ENCODE measurements at places on chromosomes 2 and 18.
A peak's percentile ranks its signal among the peaks of the same experiment; 100 is the strongest.

- DNase-seq, result no peak
Observed at GRCh38 chr2:12017499-12018157, 271.2 kb downstream of the LPIN1 start.

DNA sequence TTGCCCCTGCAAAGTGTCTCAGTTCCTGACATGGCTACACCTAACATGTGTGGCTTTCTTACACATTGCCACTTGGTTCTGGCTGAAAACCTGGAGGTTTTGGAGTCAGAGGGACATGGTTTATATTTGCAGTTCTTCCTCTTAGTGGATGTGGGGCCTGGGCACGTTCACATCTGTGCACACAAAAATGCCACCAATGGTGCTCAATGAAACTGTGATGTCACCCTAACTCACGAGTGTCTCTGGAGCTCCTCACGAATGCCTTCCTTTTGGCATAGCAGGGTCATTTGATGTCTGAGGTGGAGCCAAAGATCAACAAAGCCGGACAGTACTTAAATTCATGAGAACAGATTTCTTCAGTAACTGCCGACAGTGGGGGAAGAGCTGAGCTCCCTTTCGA, 231.7 kb upstream of the HS6ST1 start:
- no peak for DNase-seq

DNA sequence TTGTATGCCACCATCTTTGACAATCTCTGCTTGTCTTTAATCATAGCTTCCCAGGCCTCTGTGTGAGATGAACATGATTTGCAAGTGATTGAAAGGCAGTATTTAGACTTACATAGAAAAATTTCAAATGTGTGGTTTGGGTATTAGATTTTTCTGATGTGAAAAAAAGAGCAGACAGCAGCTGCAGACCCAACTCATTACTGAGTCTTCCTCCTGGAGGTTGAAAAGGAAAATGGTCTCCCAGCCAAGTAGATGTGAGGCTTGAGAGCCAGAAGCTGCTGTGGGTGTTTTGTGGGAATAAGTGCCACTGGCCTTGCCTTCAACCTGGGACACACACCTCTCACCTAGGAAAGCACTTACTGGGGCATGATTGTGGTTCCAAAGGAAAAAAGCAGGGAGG, 92.5 kb downstream of the KCTD18 start:
- no peak for DNase-seq

DNA sequence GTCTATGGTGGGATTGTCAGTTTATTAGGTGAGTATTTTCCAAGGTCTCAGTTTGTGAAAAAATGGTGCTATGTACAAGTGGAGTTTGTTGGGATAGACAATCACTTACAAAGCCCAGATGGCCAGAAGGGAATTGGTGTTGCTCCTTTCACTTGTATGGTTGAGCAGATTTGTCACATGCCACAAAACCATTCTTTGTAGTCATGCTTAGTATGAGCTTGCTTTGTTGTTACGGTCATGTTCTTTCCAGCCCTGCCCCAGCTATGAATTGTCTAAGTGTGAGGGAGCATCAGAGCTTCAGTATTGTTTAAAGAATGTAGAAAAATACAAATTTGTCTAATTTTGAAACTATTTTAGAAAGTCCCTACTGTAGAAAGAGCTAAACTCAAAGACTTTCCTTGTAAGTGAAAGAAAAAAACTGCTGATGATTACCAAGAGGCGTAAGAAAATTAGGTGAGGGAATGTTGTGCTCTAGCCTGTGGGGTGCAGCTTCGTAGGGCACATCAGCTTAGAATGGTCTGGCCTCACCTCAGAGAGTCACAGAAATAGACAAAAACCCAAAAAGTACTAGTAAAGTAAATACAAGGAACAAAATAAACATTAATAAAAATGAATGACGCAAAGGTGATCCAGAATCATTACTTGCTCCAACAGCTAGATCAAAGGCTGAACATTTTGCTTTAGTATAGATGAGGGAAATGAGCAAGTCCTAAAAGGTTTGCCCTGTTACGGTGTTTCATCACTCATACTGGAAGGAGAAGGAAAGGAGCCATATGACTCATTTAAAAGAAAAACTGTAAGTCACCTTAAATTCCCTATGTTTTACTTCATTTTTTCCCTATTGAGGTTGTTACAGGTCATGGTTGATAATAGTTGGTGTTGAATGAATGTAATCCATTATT, 9.2 kb downstream of the TGIF1 start:
- DNase-seq, result peak; percentile 21

- no peak for DNase-seq
Observed at GRCh38 chr2:145325485-145325884, 805.6 kb upstream of the ZEB2 start.

DNA sequence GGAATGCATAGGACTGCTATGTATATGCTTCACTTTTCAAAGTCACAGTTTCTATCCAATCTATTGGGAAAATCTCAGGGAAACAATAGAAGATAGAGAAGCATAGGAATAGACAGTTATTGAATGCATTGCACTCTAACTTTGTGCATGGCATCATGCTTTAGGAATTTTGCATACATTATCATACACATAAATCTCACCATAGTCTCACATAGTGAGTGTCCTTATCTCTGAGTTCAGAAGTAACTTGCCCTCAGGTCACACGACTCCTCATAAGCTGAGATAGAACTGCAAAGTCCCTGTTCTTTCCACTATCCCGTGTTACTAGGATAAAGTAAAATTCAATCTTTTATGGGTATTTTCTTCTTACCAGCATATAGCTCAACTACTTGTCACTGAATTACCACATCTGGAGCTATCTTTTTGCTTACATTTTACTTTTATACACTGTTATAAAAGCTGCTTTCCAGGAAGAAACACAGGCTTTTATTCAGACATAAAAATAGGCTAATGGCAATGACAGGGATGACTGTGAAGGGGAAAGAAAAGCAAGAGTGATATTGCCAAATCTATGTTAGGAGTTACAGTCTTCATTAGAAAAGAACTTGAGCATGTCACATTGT, 666.9 kb downstream of the XIRP2 start:
- no peak for DNase-seq
